ENCODE measurements at places on chromosomes 3 and 15.

- no peak for DNase-seq
These were observed 151.4 kb downstream of the IGF1R start for GRCh38 chr15:98799461-98800390.

DNA sequence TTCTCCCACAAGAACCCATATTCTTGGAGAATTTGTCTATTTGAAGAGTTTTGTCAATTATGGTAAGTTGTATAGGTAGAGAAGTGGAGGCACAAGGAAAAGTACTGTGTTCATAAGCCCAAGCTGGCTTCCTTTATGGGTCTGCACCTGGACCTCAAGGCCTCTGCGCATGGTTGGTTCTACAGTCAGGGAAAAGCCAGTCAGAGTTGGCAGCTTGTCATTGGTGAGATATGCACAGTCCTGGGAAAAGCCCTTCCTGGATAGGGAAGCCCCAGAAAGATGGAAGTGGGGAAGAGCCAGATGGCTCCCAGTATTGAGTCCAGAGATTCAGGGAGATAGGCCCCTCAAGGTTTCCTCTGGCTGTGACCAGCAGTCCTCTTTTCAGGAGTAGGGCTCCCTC is 15.8 kb downstream of the BOC start:
- DNase-seq: no peak

DNA sequence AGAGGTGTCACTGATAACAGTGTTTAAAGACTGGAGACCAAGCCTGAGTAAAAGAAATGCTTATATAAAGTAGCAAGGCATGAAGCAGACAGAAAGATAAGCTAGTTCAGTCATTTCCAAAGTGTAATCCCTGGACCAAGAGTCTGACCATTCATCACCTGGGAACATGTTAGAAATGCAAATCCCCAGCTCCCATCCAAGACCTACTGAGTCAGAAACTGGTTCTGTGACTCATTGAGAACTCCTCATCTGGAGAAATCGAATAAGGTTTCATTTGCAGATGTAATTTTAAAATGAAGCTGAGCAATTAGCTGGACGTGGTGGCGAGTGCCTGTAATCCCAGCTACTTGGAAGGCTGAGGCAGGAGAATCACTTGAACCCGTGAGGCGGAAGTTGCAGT is 473.9 kb upstream of the UBE2E2 start:
- DNase-seq: no peak

DNA sequence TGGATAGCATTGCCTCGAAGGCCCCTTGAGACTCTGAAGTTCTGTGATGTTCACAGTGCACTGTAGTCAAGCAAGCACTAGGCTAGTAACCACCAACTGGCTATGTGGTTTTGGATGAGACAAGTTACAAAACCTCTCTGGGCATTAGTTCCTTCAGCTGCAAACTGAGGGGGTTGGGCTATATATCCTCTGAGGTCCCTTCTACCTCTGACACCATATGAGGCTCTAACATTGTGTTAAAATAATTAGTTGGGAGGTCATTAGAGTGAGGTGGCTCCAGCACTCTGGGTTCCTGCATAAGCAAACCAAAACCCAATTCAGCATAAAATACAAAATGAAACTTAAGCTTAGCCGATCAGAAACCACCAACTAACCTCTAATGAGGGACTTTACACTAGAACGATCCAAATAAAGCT is 209.5 kb upstream of the LRRN1 start:
- peak; percentile 32 for DNase-seq

DNA sequence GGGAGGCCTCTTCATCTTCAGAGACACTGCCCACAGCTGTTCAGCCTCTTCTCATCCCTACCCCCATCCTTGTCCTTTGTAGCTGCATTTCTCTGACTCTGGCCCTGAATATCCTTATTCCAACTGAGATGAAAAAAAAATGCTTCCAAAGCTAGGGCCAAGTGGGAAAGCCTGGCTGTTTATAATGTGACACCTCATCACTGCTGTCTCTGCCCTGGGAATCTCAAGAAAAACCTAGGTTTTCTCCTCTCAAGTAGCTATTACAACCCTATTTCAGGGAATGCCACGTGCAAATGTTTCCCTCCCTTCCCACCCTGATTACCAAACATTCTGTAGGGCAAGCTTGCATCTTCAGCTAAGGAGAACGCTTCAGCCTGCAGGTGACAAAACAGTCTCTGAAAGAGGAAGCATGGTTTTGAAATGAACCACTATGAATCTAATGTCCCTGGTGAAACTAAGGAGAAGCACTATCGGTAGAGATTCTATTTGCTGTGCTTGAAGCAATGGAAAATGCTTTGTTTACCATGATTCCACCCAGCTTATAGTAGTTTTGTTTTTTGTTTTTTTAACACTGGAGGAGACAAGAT is 65.4 kb downstream of the USF3 start:
- no peak for DNase-seq

- DNase-seq: no peak
These were observed 404.6 kb downstream of the WDR72 start for GRCh38 chr15:53354874-53355273.

DNA sequence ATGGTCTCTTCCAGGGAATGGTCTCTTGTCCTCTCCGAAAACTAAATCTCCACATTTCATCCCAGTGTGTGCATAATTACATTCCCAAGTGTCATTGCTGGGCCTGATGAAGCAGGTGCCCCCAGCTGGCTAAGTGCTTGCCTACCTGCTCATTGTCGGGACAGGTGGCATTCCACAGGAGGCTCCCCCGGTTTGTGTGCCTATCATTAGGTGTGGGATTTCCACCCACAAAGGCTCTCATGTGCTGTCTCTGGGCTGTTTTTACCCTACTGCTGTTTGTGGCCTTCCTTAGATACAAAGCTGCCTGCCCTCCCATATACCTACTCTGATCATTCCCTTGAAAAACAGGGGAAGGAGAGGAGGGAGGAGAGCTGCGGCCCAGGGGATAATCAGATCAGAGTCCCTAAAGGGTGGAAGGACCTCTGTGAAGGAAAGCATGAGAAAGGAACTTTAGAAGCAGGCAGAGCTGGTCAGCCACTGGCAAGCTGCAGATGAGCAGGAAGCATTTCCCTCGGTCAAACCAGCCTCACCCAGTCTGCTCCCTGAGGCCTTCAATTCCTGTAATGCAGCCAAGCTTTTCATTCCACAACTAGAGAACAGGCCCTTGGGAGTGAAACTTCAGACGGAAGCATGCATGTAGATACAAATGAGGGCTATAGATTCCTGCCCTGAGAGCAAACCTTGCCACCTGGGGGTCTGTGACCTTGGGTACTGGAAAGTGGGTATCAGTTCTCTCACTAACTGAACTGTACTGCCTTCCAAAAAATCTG is 60.7 kb upstream of the HEG1 start:
- no peak for DNase-seq

DNA sequence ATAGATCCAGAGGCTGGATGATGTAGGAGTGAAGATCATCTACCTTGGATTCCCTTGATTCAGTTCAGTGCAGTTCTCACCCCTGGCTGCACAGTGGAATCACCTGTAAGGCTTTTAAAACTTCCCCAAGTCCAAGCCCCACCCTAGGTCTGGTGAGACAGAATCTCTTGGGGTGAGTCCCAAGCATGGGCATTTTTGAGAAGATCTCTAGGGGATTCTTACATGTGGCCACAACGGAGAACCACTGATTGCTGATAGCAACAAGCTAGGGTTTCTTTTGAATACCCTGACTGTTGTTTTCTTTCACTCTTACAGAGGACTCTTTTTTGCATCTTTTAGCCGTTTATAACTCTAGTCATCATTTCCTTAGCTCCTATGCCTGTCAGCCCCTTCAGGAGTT is 204.9 kb upstream of the RASGRP1 start:
- DNase-seq: no peak

GRCh38 chr3:59790241-59790640 is 740.4 kb upstream of the CFAP20DC start:
- DNase-seq: no peak

DNA sequence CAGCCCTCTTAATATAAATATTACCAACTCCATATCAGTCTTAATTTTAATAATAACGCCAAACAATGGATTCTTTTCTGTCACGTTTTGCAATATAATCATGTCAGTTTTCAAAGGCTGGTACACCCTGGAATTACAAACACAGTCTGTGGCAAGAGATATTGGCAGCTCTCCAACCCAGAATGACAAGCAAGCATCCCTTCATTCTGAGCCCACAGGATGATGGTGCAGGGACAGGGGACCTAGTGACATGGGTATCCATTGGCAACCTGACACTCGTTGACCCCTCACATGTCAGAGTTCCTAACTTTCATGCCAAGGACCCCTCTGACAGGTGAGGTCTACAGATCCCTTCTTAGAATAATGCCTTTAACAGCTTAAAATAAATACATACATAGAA is 154.5 kb upstream of the TSC22D2 start:
- no peak for DNase-seq

DNA sequence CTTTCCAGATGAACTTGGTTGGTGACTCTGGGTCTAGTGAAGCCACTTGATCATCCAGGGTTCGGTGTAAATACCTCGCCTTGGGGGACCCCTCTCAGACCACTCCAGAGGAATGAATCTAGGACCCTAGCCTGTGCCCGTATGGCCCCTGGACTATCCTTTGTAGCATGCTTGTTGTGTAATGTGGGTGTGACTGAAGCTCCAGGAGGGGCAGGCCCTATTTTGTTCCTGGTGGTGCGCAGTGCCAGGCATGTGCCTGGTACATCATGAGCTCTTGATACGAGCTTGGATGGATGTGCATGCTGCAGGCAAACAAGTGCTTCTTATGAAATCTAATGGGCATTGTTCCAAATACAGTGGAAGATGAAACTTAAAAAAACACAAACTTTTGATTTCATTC is 82.8 kb downstream of the EBLN2 start:
- no peak for DNase-seq

- DNase-seq: no peak
These were observed 15.3 kb upstream of the XXYLT1 start for GRCh38 chr3:195286115-195286872.

- no peak for DNase-seq
These were observed 66.1 kb downstream of the FILIP1L start for GRCh38 chr3:100048248-100048647.

DNA sequence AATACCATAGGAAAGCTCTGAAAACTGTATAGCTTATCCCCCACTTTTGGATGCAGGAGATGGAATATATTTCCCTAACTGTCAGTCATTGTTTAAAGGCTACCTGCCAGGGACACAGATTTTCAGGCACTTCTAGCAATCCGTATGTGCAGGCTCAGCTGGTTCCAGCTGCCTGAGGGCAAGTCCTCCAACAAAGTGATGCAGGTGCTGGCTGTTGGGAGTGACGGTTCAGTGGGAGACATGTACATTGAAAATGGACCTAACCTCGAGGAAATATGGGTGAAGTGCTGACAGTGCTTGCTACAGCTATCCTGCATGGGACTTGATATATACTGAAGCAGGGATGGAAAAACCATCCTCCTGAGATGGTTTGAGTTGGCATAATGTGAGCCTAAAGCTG is 153.1 kb upstream of the GAP43 start:
- DNase-seq: no peak

Measured in GM06990 (cell line).